Effector CD8-positive, alpha-beta T cell (primary cell): ENCODE measurements at places on chromosomes 16 and 17.

DNA sequence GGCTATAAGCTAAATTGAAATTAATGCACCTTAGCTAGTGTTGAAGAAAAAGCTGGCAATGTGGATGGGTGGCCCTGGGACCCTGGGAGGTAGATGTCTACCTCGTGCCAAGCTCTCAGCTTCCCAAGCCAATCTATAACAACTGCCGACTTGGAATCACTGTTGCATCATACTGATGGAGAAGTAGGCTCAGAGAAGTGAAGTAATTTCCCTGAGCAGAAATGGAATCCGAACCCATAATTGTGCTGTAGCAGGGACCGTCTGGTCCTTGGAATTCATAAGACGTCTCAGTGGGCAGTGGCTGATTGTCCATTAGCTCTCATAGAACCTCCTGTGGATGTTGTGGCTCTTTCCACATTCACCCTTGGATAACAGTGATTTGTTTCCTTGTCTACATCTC lies 196.6 kb downstream of the RAB11FIP4 start:
- DNase-seq: no peak

DNA sequence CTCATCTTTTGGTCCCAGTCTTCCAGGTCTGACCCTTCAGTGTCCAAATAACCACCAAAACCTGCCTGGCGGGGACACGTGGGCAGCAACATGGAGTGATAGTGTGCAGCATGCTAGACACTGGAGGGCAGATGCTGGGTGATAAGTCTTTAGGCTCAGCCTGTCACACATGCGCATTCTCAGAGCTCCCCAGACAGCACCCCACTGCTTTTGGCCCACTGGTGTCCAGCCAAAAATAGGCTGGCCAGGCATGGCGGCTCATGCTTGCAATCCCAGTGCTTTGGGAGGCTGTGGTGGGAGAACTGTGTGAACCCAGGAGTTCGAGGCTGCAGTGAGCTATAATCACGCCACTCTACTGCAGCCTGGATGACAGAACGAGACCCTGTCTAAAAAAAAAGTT lies 12.3 kb downstream of the GINS2 start:
- DNase-seq: no peak

- no peak for DNase-seq
Observed at GRCh38 chr17:75731716-75732498, 10.6 kb downstream of the ITGB4 start.

- DNase-seq: no peak
Observed at GRCh38 chr17:81910840-81911276, 341 bp downstream of the PCYT2 start.

DNA sequence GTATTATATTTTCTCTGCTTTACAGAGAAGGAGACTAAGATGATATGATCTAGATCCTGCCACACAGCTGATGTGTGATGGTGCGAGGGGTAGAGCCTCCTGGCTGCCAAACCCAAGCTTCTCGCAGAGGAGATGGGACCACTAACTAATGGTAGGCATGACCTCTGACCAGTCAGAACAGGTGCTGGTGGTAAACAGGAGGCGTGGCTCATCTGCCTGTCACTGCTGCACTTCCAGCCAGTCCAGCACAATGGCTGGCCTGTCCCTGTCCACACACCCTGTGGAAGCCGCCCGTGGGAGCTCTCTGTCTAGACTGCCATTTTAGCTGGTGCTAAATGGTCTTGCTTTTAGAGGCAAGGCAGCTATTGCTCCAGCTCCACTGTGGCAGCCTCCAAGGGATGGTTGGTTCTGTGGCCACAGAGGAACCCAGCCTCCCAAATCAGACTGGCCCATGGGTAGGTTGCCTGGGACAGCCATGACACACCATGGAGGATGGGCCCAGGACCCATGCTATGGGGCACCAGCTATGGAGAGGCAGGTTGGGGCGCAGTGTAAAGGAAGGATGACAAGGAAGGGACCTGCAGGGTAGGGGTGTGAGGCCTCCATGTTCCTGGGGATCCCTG lies 86.7 kb downstream of the KSR1 start:
- no peak for DNase-seq

DNA sequence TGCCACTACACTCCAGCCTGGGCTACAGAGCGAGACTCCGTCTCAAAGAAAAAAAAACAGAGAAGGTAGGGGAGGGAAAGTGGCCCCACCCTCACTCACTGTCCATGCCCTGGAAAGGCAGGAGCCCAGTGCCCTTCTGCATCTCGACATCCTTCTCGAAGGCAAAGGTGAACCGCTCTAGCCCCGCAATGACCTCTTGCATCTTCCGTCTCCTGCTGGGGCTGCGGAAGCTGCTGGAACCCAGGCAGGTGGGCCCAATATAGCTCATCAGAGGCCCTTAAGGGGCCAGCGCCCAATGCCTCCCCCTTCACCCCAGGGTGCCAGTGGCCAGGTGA lies at the start of gene CPSF4L:
CPSF4L (minus strand) TSS at position 264 of the 335 bp plus-strand sequence; CDS start at position 202, 62 bp downstream.
- no peak for DNase-seq

GRCh38 chr17:77379832-77380231 lies 239.1 kb downstream of the SEC14L1 start:
- DNase-seq: no peak

- no peak for DNase-seq
Observed at GRCh38 chr17:55774846-55775271, 24.0 kb downstream of the PCTP start.

DNA sequence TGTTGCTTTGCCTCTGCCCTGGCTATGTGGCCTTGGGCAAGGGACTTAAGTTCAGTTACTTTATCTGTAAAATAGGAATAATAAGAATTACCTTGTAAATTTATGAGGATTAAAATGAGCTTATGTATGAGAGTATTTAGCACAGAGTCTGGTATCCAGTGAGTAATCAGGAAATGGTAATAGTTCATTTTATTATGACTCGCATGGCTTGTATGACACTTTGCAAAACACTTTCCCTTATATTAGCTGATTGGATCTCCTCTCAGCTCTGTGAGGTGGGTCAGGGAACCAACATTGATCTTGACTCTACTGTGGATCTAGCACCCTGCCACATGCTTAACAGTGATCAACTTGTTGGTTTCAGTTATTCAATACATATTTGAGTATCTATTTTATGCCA lies 8.3 kb upstream of the CDH3 start:
- no peak for DNase-seq

DNA sequence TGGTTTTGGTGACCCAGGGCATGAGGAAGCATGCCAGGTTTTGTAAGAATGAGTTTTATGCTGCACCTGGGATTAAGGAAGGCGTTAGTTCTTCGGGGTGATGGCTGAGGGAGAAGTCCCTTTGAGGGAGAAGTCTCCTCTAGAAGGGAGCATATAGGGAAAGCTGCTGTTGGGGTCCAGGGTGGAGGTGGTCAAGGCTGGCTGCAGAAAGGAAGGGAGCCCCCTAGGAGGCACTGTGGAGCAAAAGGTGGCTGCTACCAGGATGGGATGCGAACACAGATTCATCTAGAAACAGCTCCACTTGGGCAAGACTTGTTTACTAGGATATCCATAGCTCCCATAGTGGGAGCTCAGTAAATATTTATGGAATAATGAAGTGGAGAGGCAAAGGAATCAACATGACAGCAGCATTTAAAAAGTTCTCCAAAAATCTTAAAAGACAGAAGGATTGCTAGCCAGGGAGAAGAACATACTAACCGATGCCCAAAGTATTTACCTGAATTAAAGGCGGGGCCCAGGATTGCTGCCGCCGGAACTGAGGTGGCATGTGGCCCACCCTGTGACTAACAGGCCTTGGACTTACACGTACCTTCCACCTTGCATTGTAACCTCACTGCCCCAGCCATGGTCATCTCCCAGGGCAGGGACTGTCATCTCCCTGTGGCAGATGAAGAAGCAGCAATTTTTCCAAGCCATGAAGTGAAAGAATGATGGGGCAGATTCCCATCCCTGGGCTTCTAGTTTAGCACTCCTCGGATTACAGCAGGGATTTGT lies 7.1 kb upstream of the LPCAT2 start:
- no peak for DNase-seq

DNA sequence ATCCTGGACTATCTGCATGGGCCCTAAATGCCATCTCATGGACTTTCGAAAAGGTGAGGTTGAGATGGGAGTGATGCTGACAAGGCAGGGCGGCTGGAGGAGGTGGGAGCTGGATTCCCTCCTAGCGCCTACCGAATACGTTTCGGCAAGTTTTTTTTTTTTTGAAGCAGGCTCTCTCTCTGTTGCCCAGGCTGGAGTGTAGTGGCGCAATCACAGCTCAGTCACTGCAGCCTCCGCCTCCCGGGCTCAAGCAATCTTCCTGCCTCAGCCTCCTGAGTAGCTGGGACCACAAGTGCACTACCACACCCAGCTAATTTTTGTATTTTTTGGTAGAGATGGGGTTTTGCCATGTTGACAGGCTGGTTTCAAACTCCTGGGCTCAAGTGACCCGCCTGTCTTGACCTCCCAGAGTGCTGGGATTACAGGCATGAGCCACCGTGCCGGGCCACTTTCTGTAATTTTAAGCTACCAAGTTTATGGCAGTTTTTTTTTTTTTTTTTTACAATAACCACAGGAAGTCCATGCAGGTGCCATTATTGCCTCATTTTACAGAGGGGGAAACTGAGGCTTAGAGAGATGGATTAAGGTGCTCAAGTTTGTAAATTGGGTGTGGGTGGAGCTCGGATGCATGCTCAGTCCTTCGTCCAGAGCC lies 246.4 kb downstream of the PRKCA start:
- DNase-seq: no peak

GRCh38 chr16:10535461-10535860 lies 44.9 kb downstream of the EMP2 start:
- no peak for DNase-seq

- DNase-seq: no peak
Observed at GRCh38 chr16:50778284-50779163, 36.6 kb downstream of the CYLD start.

DNA sequence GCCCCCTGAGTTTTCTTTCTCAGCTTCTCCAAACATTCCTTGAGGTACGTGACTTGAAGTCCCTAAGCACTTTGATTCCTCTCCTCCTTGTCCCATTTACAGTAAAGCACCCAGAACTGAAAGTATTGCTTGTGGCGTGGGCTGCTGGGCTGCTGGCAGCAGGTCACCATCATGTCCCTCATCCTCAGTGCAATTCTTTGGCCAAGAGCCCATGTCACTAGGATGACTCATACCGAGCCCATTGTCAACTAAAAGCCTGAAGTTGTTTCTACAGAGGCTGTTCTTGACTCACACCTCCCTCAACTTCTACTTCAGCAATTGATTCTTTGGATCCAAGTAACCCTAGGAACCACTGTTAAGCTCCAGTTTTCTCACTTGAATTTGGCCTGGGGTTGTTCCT lies 54.3 kb downstream of the KPNA2 start:
- no peak for DNase-seq

- DNase-seq: no peak
Observed at GRCh38 chr17:49157784-49158183, 25.2 kb downstream of the B4GALNT2 start.

DNA sequence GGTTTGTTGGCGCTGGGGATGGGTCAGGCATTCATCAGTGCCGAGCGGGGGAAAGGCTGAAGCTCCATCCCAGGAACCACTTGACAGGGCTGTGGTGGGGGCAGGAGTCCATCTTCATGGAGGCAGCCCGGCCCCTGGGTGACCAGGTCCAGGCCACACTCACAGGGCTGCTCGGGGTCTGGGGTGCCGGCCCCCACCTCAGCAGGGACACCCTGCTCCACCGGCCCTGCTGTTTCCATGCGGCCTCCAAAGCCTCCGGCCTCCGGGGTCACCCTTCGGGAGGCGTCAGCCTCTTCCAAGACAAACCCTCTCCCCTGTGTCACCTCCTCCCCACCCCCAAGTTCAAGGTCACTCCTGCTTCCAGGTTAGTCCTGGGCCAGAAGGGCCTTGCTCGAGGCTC lies 22.1 kb downstream of the GALNS start:
- no peak for DNase-seq

GRCh38 chr16:87229230-87230188 lies 87.7 kb downstream of the C16orf95 start:
- DNase-seq: no peak

DNA sequence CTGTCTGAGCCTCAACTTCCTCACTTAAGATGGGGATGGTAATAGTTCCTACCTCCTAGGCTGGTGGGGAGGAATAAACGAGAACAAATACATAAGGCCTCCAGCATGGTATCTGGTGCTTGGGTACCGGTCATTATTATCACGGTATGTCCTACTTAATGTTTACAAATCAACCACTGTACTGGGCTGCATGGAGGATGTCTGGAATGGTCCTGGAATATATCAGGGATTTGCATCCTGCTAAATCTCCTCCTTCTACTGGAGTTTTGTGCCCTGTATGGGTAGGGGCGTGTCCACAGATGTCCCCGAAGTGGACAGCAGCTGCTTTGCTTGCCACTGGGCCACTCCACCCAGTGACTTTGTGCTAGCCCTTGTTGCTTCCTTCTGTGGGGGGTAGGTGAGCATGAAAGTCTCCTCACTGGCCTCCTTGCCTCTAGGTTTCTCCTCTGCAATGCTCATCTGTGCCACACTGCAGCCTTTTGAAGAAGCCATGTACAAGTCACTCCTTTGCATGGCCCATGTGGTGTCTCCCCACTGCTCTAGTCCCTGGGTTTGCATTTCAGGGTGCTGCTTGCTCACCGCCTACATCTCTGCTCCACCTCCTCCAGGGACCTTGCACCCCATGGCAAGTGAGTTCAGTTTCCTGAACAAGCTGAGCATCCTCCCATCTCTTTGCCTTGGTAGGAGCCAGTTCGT lies 2.2 kb upstream of the CMIP start:
- DNase-seq: no peak

GRCh38 chr16:85265161-85265784 lies 153.0 kb upstream of the CIBAR2 start:
- no peak for DNase-seq

DNA sequence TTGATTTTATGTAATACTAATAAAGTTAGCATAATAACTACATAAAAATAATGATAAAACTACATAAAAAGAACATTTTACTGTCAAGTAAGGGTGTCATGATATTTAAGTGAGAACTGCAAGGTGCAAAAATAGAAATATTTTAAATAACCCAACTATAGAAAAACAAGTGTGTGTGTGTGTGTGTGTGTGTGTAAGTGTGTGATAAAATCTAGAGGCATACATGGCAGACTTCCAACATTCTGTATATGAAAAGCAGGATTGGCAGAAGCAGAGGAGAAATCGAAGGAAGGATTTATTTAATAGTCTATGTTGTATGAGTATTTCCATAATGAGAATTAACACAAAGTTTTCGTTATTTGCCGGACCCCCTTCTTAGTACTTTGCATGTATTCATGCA lies 334.1 kb downstream of the KCNJ2 start:
- DNase-seq: no peak

DNA sequence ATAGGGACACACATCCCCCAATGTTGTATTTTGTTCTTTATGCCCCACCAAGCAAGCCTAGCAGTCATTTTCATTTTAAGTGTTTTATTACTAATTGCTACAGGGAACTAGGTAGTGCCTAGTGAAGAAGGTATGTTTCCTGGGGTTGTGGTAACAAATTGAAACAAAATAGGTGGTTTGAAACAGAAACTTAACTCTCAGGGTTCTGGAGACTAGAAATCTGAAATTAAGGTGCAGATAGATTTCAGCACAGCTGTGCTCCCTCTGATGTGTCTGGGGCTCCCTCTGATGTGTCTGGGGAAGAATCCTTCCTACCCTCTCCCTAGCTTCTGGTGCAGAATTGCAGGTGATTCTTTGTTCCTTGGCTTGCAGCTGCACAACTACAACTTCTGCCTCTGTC lies 390.1 kb downstream of the ZFHX3 start:
- no peak for DNase-seq

GRCh38 chr16:12837756-12838155 lies 34.1 kb upstream of the CPPED1 start:
- DNase-seq: no peak

- DNase-seq: no peak
Observed at GRCh38 chr17:17613708-17614114, 22.2 kb upstream of the PEMT start.

- DNase-seq: no peak
Observed at GRCh38 chr16:82649766-82650165, 23.0 kb downstream of the CDH13 start.
